ENCODE measurements at places on chromosomes 11 and 22.

DNA sequence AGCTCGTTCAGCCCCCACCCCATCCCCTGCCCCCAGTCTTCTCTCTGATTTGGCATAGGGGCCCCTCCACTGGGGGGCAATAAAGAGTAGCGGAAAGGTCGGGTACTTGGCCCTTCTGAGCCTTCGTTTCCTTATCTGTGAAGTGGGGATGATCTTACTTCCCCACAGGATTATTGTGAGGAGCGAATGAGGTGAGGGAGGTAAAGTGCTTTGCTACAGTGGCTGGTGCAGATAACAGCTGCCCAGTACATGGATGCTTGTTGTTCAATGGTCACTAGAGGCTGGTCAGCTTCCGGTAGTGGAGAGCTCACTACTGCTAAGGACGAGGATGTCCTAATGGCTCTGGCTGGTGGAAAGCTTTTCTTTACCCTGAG, 101.2 kb downstream of the CEP164 start:
- no peak for DNase-seq

GRCh38 chr11:72373163-72373562, 61.2 kb downstream of the CLPB start:
- DNase-seq, result no peak

GRCh38 chr22:50686794-50687193, 14.2 kb downstream of the SHANK3 start:
- no peak for DNase-seq

- peak; percentile 93 for DNase-seq
These were observed 2.3 kb downstream of the C1QTNF5 start for GRCh38 chr11:119338318-119338890.

- DNase-seq, result peak; percentile 87
These were observed 21.1 kb downstream of the RFPL3 start for GRCh38 chr22:32378707-32379272.

- DNase-seq, result no peak
These were observed 254.2 kb downstream of the TBC1D22A start for GRCh38 chr22:47016631-47017030.

GRCh38 chr11:132876239-132876638, 656.1 kb downstream of the OPCML start:
- DNase-seq, result no peak

GRCh38 chr11:31641477-31642062, 132.0 kb downstream of the ELP4 start:
- peak; percentile 3 for DNase-seq

DNA sequence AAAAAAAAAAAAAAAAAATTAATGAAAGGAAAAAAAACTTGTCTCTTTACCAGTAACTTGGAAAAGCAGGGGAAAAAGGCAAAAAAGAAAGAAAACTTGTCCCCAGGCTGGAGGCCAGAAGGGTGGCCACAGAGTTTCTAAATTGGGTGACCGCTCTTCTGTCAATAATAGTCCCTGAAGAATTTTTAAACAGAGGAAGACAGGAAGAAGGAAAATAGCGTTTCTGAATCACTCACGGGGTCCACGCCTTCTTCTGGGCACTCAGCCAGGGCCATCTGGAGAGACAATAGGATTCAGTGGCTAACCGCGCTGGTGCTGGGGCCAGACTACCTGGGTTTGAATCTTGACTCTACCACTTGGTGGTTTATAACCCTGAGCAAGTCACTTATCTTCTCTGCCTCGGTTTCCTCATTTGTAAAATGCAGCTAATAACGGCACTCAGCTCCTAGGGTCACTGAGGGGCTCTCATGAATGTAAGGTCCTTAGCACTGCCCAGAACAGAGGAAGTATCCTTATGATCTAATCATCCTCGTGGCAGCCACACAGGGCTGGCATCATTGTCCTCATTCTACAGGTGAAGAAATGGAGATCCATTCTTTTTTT, 7.0 kb downstream of the C11orf86 start:
- no peak for DNase-seq

- no peak for DNase-seq
These were observed 3.0 kb downstream of the OR52W1 start for GRCh38 chr11:6202041-6202440.

DNA sequence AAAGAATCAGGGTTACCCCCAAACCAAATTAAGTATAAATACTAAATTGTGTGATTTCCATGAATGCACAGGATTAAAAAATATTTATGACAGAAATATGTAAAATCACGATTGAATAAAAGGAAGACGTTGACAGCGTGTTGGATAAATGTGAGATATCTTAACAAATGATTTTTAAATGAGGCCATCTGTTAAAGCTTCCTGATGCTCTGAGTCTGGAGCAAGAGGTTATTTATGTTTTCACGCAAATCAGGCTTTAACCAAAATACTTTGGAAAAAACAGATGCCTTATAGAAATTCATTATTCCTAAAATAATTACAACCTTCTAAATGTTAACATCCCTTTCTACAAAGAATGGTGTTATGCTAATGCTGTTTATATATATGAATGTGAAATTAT, 123.3 kb downstream of the PAX6 start:
- no peak for DNase-seq

GRCh38 chr22:45684169-45684568, 12.5 kb downstream of the ATXN10 start:
- no peak for DNase-seq
